ENCODE measurements at places on chromosomes 7 and 10.
A peak's percentile ranks its signal among the peaks of the same experiment; 100 is the strongest.

DNA sequence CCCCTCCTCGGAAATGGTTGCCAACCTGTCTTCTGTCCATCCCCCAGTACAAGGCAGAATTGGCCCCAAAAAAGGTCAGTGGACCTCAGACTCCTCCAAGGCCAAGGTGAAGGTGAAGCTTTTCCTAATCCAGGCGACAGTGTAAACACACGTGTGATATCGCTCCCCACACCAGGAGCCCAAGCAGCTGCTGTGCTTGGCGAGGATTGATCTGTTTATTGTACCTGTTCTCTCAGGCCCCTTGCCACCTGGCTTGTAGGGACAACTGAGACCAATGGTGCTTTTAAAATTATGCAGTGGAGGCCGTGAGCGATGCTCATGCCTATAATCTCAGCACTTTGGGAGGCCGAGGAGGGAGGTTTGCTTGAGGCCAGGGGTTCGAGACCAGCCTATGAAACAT is 66.1 kb upstream of the GTF2IRD1 start:
- DNase-seq: no peak

GRCh38 chr10:59303018-59303417 is 59.3 kb downstream of the FAM13C start:
- DNase-seq: no peak

- no peak for DNase-seq
Observed at GRCh38 chr10:83017076-83017867, 1122.0 kb upstream of the GHITM start.

DNA sequence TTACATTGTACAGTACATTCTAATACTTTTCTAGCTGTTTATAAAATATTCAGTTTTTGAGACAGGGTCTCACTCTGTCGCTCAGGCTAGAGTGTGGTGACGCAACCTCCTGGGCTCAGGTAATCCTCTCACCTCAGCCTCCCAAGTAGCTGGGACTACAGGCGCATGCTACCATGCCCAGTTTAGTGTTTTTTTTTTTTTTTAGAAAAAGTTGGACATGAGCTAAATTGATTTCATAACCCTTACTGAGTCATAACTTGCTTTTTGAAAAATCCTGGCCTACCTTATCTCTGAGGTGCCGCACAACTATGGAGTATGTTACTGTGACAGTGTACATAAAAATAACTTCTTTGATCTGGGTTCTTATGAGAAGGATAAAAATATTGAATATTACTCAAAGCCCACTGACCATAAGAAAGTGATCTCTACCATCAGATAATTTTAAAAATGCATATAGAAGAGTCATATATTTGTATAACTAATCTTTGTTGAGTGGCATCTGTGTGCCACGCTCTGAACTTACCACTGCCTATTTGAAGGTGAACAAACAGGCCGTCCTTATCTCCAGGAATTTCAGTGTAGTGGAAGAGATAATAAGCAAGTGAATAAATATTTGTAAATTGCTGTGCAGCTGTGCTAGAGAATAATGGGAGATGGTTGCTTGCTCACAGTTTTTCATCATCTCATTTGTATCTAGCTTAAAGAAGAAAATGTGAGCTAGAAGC is 73.2 kb downstream of the PPP1R9A start:
- no peak for DNase-seq

- DNase-seq: peak; percentile 15
Observed at GRCh38 chr10:14822879-14823755, 14.7 kb downstream of the CDNF start.

GRCh38 chr7:613442-614140 is 93.9 kb upstream of the PDGFA start:
- DNase-seq: no peak

GRCh38 chr7:106813705-106814305 is 51.3 kb upstream of the PIK3CG start:
- DNase-seq: no peak

DNA sequence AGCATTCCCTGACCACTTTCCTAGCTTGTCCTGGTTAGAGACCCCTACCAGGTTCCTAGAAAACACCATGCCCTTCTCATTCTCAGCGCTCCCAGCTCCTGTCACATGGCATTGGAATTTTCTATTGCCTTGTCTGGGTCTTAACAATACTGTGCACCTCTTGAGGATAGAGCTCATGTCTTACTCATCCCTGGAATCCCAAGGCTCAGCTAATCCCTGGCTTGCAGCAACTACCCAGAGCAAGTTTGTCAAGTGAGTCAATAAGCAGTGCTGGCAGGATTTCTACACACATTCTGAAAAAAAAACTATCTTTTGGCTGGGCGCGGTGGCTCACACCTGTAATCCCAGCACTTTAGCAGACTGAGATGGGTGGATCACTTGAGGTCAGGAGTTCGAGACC is 11.7 kb upstream of the PRDX3 start:
- DNase-seq: no peak

DNA sequence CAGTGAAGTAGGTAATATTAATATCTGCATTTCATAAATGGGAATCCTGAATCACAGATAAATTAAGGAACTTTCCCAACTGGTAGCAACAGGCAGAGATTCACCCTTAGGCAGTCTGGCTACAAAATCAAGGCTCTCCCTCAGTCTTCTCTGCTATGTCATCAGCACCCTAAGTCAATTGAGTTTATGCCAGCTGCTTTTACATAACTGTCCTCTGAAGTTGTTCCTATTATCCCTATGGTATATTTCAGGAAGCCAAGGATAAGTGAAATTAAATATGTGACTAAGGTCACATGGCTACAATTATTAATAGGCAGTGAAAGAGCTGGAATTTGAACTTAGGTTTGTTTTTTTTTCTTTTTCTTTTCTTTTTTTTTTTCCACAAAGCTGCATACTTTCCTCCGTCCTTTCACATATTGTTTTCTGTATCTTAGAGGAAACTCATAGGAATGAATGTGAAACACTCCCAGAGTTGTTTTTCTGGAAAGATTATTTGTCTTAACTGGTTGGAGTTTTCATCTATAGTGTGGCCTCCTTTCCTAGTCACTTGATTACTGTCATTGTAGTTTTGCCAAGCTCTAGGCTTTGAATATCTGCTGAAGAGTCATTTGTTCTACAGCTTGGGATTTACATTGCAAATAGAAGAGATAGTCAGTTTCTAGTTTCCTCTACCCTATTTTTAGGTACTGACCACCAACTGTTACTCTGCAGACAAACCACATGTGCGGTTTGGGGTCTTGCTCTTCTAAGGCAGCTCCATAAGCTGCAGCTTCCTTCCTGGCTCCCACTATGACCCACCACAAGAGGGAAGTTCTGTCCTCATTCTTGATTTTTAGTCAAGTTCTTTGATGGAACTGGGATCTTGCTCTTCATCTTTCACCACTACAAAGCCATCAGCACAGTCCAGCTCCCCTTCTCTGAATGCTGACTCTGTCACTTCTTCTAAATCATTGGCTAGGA is 338.0 kb upstream of the KIAA1217 start:
- no peak for DNase-seq

DNA sequence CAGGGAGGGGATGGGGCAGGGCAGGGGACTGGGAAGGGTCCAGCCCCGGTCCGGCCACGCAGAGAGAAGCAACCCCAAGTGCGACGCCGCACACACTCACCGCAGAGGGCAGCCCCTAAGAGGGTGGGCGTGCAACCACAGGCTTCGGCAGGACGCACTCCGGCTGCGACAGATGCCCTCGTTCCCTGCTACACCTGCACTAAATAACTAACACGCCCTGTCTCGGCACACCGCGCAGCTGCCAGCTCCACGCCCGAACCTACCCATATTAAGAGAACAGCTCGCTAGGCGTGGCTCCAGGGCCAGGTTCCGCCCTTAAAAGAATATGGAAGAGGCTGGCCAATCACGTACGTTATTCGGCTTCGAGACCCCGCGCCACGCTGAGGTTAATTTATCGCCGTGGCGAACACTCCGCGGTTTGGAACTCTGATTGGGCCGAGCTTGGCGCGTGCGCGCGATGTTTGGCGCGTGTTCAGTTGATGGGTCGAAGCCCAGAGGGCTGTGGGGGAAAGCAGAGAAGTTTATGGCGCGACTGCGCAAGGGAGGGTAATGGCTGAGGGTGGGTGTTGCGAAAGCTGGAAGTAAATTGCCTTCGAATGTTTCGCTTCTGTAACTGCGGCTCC is 91.1 kb downstream of the OR13A1 start:
- no peak for DNase-seq

GRCh38 chr7:130107949-130108674 is 37.8 kb downstream of the KLHDC10 start:
- no peak for DNase-seq

- no peak for DNase-seq
Observed at GRCh38 chr7:73870041-73870492, 9.1 kb downstream of the TMEM270 start.

GRCh38 chr7:157612664-157613561 is 276.1 kb downstream of the DNAJB6 start:
- DNase-seq: no peak

GRCh38 chr7:82810558-82811259 is 352.0 kb downstream of the PCLO start:
- DNase-seq: peak; percentile 68

GRCh38 chr10:7546385-7546967 is 120.3 kb downstream of the ITIH5 start:
- no peak for DNase-seq

GRCh38 chr10:78953113-78953798 is 115.5 kb upstream of the ZMIZ1 start:
- DNase-seq: no peak

GRCh38 chr10:49187950-49188761 is at the start of gene TMEM273:
TMEM273 (minus strand) TSS chr10:49188391; CDS start chr10:49188336, 55 bp downstream.
- DNase-seq: no peak

DNA sequence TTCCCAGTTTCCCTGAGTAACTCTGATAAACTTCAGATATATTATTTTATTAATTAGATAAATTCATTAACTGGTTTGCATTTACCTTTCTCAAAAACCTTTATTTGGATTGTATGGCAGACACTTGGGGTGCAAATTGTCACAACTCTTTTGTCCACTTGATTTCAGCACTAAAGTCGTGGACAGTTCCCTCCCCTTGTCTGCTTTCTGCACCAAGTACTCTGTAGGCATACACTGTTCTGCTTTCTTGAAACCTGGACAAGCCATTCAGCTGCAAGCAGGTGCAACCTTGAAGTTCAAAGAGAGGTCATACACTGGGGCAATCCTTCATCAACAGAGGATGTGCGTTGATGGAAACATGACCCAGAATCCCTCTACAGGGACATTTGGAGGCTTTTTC is 162.9 kb downstream of the ARL5B start:
- no peak for DNase-seq

DNA sequence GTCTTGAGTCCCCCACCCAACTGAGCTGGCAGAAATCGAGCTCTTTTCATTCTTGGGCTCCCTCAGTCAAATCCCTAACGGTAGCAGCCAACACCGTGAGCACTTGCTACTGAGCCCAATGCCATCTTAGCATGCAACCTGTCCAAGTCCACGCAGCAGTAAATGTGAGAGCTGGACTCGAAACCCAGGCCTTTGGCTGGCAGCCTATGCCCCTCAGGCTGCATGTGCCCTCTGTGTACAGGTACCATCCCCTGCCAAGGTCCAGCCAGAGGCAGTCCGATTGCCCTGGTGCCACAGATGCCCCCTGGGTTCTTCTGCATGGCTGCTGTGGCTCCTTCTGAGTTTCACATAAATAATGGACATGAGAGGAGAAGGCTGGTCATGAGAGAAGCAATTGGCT is 1.2 kb upstream of the TMEM273 start:
- DNase-seq: no peak

DNA sequence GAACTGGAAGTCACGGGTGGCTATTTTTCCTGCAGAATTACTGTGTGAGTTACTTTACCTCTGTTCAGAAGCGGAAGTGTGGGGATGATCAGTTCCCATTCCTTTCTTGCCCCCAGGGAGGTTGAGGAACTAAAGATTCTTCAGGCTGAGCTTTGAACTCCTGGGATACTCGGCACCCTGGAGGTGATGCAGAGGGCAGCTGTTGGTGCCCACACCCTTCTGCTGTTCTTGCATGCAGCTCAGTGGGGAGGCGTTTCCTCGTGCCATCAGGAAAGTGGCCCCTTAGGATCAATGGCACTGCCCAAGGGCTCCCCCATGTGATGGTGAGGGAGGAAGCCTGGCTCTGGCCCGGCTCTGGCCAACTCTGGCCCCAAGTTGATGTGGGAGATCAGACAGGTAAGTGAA is 44.7 kb upstream of the MXI1 start:
- DNase-seq: no peak

- no peak for DNase-seq
Observed at GRCh38 chr10:33233635-33234034, 100.8 kb downstream of the NRP1 start.

GRCh38 chr10:48416584-48417232 is 110.2 kb downstream of the MAPK8 start:
- DNase-seq: no peak

DNA sequence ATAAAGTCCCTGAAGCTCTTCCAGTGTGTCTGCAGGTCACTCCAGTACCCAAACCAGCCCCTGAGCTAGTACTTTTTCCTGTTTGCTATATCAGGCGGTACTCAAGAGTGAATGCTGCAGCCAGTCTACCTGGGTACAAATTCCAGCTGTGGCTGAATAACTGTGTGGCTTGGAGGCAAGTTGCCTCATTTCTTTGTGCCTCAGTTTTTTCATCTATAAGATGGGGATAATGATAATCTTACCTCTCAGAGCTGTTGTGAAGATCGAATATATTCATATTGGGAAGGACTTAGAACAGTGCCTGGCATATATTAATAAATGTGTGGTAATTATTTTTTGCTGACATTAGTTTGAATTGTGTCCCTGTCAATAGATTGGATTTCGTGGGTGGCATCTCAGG is 191.2 kb downstream of the WDR11 start:
- DNase-seq: no peak

GRCh38 chr7:102117743-102118142 is 168.9 kb upstream of the SH2B2 start:
- no peak for DNase-seq

- no peak for DNase-seq
Observed at GRCh38 chr7:111126987-111127386, 36.1 kb downstream of the LRRN3 start.

- no peak for DNase-seq
Observed at GRCh38 chr7:147412109-147412508, 1178.5 kb upstream of the C7orf33 start.

- no peak for DNase-seq
Observed at GRCh38 chr7:94301024-94301586, 93.6 kb upstream of the COL1A2 start.

- no peak for DNase-seq
Observed at GRCh38 chr7:101420436-101420835, 57.8 kb downstream of the COL26A1 start.

GRCh38 chr7:1295776-1296355 is 63.2 kb downstream of the UNCX start:
- DNase-seq: no peak

- DNase-seq: no peak
Observed at GRCh38 chr7:47663851-47664250, 81.9 kb upstream of the TNS3 start.

GRCh38 chr10:103793429-103793828 is 61.9 kb downstream of the SH3PXD2A start:
- no peak for DNase-seq

DNA sequence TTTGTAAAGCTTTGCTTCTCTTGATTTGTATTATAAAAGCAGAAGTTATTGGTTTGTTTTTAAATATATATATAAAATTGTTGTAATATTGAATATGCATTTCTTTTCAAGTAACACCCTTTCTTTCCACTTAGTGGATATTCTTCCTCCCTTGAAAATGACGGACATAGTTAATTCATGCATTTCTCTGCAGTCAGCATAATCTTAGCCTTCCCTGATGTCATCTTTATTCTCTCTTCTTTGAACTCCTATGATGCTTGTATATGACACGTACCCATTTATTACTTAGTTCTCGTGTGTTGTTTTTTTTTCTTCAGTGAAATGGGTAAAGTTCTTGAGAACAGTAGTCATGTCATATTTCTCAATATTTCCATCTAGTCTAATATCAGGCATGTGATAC is 191.2 kb downstream of the MDFIC start:
- DNase-seq: no peak

Data from NCI-H1694 (cell line).